ENCODE measurements at places on chromosomes 11 and 22. TPM values are rescaled to one million over a fixed set of nuclear protein-coding genes. Genes with fewer than 3 reads are reported as not detected.

Gene PRR5L
- total RNA-seq: 7.4 TPM

Gene OR4A16
- not detected for total RNA-seq

Gene FGF19
- not detected for total RNA-seq

Gene DYNC2H1
- total RNA-seq: 15.1 TPM

Gene RASL10A
- total RNA-seq: not detected

All from gastroesophageal sphincter (tissue), 4 donors.